ENCODE measurements at places on chromosomes 13 and 19.

- DNase-seq: peak; percentile 29
Measured at GRCh38 chr19:2166741-2167738, 3.3 kb downstream of the DOT1L start.

- DNase-seq: no peak
Measured at GRCh38 chr13:23020246-23020843, 160.4 kb upstream of the SGCG start.

- DNase-seq: no peak
Measured at GRCh38 chr13:37685206-37685605, 86.6 kb upstream of the POSTN start.

DNA sequence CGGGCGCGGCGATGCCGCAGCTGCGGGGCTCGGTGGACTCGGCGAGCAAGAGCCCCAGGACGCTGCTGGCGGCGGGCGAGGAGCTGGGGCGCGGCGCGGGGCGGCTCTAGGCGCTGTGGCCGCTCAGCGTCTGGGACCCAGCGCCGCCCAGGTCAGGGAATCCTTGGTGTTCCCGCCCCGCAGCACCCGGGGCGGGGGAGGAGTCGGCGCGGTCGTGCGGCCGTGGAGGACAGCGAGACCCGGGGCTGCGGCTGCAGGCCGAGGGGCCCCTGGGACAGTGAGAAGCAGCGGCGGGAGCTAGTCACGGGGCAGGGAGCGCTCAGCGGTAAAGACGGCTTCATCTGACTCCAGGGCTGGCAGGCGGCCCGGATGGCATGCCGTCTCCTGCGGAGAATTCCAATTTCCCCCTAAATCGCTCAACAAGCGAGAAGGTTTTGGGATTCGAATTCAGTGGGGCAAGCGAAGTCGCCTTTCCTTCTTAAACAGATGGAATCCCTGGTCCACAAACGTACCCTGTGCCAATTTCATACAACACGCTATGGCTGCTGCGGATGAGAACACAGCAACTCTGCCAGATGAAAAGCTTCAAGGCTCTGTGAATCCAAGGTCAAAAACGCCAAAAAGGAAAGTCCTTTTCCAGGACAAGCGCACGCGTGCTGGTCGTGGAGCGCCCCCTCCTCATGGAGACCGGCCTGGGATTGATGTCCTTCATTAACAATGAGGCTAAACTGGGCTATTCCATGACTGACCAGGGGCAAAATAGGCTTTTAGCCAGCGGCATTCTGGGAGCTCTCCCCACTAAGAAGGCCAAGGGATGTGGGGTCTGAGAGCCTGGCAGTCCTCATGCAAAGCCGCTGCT is 4.2 kb upstream of the ZSCAN4 start:
- DNase-seq: no peak

GRCh38 chr13:90403330-90404082 is 944.0 kb upstream of the MIR17HG start:
- DNase-seq: no peak

Measured in amniotic stem cell (primary cell).